ENCODE measurements at places on chromosomes 2 and 18. TPM values are rescaled to one million over a fixed set of nuclear protein-coding genes. Genes with fewer than 3 reads are reported as not detected.

ANAPC1 gene
- 63.4 TPM for total RNA-seq

DSC1 gene
- not detected for total RNA-seq

KIAA2012 gene
- total RNA-seq, result not detected

ANKRD44 gene
- total RNA-seq, result 50.5 TPM

COL4A3 gene
- total RNA-seq, result not detected

ABCA12 gene
- 0.29 TPM for total RNA-seq

CD8A gene
- not detected for total RNA-seq

MTCL1 gene
- 15.4 TPM for total RNA-seq

Data from myometrial cell (primary cell).